ENCODE measurements at places on chromosomes 12 and 14.
A peak's percentile ranks its signal among the peaks of the same experiment; 100 is the strongest.

GRCh38 chr12:131829791-131830334 is 1.7 kb downstream of the MMP17 start:
- no peak for DNase-seq

DNA sequence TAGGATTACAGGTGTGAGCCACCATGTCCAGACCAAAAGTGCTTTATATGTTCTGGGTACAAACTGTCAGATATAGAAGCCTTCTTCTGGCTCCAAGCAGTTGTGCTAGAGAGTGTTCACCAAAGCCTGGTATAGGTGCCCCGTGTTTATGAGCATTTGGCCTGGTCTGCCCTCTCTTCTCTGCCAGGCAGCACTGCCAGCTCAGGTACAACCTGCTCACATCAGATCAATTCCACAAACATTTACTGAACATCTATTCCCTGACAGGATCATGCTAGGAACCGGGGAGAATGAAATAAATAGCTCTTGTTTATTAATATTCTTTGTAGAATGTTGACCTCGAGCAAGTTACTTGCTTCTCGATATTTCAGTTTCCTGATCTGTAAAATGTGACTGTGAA is 20.0 kb upstream of the SOCS2 start:
- no peak for DNase-seq

- peak; percentile 79 for DNase-seq
Observed at GRCh38 chr12:67943141-67943892, 45.9 kb upstream of the IFNG-AS1 start.

- no peak for DNase-seq
Observed at GRCh38 chr12:131829356-131829747, 1.2 kb downstream of the MMP17 start.

- DNase-seq = no peak
Observed at GRCh38 chr12:49803693-49804450, 24.3 kb downstream of the NCKAP5L start.

DNA sequence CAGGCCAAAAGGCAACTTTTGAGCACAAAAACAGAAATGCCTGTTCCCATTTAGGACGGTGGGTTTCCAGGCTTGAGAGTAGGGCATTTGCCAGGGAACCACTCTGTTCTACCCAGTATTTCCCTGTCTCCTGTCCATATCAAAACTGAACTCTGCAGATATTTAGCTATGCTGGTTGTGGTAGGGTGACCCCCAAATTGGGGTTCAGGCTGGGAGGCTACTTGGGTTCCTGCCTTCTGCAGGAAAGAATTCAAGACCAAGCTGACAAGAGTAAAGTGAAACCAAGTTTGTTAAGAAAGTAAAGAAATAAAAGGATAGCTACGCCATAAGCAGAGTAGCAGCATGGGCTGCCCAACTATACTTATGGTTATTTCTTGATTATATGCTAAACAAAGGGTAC is 3.6 kb upstream of the BLTP3B start:
- DNase-seq = no peak

- peak; percentile 84 for DNase-seq
Observed at GRCh38 chr14:97978341-97978740, 1181.2 kb downstream of the VRK1 start.

DNA sequence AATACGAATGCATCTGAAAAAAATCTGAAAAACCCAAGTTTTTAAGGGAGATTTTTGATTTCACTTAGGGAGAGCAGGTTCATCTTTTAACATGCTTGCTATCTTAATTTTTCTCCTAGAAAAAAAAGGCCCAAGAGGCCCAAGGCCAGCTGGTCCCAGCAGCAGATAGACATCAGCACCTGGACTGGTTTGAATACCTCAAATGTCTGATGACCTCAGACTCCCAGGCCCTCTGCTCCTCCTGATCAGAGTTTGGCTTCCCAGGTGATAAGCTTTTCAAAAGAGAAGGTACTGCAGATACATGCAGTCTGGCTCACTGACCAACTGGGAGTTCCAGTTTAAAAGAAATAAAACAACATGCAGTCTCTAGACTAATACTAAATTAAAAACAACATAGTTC is 82.6 kb downstream of the C2CD5 start:
- no peak for DNase-seq

DNA sequence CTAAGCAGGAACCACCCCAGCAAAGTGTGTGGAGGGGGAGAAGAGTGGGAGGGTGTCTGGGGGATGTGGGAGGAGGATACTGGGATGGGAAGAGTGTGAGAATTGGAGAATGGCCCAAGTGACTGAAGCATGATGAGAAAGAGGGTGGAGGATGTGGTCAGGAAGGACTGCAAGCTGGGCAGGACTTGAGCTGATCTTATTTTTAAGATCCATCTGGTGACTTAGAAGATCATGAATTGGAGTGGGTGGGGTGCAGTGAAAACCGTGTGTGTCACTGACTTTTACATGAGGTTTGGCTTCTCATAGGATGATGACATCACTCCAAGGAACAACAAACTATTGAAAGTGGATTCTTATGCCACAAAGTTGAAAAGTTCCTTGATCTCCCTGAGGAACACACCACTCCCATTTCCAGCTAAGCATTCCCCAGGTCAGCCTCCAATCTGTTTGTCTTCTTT is 287.5 kb downstream of the GALC start:
- DNase-seq = peak; percentile 70

GRCh38 chr14:77868552-77869285 is 68.8 kb downstream of the ADCK1 start:
- no peak for DNase-seq

GRCh38 chr14:26255213-26255612 is 342.6 kb downstream of the NOVA1 start:
- DNase-seq = peak; percentile 16

DNA sequence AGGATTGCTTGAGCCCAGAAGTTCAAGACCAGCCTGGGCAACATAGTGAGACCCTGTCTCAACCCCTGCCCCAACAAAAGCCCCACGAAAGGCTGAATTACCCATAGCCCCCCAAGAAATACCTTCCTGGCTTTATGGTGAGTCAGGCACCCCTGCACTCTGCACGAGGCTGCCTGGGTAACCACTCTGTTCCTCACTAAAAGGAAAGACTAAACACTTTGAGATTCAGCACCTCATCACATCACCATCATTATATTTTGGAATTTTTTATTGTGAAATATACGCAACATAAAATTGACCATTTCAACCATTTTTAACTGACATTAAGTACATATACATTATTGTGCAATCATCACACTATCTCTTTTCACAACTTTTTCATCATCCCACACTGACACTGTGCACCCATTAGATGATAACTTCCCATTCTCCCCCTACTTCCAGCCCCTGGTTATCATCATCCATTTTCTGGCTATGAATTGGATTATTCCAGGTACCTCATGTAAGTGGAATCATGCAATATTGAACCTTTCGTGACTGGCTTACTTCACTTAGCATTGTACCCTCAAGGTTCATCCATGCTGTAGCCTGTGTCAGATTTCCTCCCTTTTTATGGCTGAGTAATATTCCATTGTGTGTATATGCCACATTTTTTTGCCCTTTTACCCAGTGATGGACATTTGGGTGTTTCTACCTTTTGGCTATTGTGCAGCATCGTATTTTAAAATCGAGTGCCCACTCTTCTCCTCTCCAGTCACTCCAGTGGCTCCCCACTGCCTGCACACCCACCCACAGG is 51.5 kb downstream of the TSPAN9 start:
- DNase-seq = no peak

DNA sequence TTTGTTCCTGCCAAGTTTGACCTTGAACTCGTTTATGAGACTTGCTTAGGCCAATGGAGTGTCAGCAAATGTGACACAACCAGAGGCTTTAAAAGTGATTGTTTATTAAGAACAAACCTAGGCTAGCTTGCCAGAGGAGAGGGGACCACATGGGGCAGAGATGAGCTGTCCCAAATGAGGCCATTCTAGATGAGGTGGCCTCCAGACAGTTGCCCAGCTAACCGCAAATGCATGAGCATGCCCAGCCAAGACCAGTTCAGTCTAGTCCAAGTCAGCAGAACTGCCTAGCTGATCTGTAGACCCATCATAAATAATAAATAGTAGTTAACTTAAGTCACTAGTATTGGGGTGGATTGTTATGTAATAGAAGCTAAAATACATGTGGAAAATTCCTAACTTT is 172.8 kb upstream of the DYRK2 start:
- DNase-seq = no peak

GRCh38 chr14:92204792-92205191 is 83.0 kb downstream of the CPSF2 start:
- no peak for DNase-seq

GRCh38 chr14:100554082-100554677 is 33.0 kb downstream of the BEGAIN start:
- DNase-seq = no peak

- DNase-seq = no peak
Observed at GRCh38 chr14:50859296-50859624, 12.6 kb upstream of the ABHD12B start.

- DNase-seq = no peak
Observed at GRCh38 chr14:67242168-67242420, 859 bp downstream of the PALS1 start.

- peak; percentile 28 for DNase-seq
Observed at GRCh38 chr12:91620992-91621391, 438.4 kb upstream of the DCN start.

- no peak for DNase-seq
Observed at GRCh38 chr12:89976866-89977265, 268.2 kb upstream of the ATP2B1 start.

DNA sequence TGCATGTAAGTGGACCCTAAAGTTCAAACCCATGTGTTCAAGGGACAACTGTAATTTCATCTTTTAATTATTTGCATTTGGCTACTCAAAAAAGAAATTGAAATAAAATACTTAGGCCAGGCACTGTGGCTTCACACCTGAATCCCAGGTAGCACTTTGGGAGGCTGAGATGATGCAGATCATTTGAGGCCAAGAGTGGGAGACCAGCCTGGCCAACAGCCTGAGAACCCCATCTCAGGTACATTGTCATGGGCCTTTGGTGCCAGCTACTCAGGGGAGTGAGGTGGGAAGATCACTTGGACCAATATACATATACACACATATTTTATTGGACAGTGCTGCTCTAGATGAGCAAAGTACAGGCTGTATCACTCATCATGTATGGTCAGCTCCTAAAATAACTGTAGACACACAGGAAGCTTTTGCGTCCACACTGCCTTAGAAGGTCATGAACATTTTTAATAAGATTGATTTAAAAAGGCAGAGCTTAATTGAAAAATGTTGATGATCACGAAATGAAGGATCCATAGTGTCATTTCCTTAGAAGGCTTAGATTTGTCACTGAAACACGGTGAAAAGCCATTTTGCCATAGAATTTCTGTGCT is 2.5 kb upstream of the ZCCHC8 start:
- DNase-seq = no peak

GRCh38 chr12:38456537-38457120 is 140.1 kb downstream of the ALG10B start:
- no peak for DNase-seq

GRCh38 chr14:51627313-51627712 is 24.4 kb upstream of the FRMD6 start:
- no peak for DNase-seq

GRCh38 chr12:18907728-18908127 is 169.8 kb downstream of the CAPZA3 start:
- no peak for DNase-seq

GRCh38 chr14:103537175-103537990 is 8.4 kb downstream of the TRMT61A start:
- no peak for DNase-seq

GRCh38 chr14:74636424-74637177 is 24.6 kb upstream of the LTBP2 start:
- DNase-seq = peak; percentile 75

GRCh38 chr12:132477703-132478432 is 12.1 kb upstream of the FBRSL1 start:
- DNase-seq = no peak

GRCh38 chr14:95774265-95775160 is 60.6 kb upstream of the TCL1A start:
- DNase-seq = peak; percentile 29

DNA sequence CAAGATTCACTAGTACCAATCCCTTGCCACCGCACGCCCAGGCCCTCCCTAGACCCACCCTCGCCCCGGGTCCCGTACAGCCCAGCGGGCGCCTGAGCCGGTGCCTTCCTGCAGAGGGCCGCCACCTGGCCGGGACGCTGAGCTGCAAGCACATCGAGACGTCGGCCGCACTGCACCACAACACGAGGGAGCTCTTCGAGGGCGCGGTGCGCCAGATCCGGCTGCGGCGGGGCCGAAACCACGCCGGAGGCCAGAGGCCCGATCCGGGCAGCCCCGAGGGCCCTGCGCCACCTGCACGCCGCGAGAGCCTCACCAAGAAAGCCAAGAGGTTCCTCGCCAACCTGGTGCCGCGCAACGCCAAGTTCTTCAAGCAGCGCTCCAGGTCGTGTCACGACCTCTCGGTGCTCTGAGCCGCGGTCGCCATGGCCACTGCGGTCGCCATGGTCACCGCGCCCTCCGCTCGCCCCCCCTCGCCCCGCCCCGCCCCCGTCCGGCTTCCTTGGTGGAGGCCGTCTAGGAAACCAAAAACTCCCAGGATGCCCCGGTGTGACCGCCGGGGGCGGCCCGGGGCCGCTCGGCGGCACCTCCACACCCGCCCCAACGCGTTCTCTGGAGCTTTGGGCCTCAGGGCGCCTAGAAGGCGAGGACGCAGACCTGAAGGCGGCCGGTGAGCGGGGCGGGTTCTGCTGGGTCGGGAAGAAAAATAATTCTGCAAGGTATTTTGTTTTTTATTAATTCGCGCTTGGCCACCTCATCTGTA is 3.7 kb downstream of the REM2 start:
- peak; percentile 61 for DNase-seq

GRCh38 chr14:92555465-92556111 is 42.0 kb downstream of the RIN3 start:
- no peak for DNase-seq

DNA sequence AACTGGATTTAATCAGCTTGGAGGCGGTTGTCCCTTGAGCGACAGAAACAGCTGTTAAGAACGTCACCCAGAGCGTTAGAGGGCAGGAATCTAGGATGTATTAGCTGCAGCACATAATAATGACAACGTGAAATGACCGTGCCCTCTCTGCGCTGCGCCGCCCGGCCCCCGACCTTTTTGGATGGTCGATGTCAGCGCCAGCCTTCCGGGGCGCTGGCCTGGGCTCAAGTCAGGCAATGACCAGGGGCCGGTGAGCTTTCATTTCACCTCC is 427 bp upstream of the TMEM120B start:
- no peak for DNase-seq
